Sigmoid colon (tissue), 7 donors: ENCODE measurements at places on chromosomes 6 and 20. TPM values are rescaled to one million over a fixed set of nuclear protein-coding genes. Genes with fewer than 3 reads are reported as not detected.
A peak's percentile ranks its signal among the peaks of the same experiment; 100 is the strongest.

ERVFRD-1 gene
- not detected for total RNA-seq

KCNQ5 gene
- total RNA-seq = 2.1 TPM

NKX2-2 gene
- total RNA-seq = not detected

INSM1 gene
- 0.36 TPM for total RNA-seq

CRISP3 gene
- not detected for total RNA-seq

RIPK1 gene
- total RNA-seq = 19.7 TPM

DNA sequence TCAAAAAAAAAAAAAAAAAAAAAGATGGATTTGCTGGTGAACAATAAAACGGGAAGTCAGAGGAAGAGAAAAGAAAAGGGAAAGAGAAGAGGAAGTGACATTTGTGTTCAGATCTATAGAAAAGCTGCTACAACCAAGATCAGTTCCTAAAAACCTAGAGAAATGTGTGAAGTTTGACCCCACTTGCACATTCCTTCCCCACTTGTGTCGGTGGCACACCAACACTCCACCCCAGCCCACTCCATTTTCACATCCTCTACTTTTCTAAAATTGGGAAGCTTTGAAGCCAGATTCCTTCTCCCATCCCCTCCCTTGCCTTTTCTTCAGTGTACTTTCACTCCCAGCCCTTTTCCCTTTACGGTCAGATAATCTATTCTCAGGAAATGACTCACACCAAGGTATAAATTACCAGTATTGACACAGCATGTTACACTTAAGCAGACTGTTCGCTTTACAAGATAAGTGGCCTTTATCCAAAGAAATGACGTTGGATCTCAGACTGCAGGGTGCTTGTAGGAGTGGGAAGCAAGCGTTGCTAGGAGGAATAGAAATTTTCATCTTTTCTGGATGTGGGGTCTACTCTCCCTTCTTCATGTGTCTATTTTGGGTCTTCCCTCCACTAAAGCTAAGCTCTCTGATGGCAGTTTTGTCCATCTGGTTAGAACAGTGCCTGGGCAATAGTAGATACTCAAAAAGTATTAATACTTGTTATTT lies 92.5 kb upstream of the ADGRF1 start:
- no peak for DNase-seq

- DNase-seq = no peak
Measured at GRCh38 chr6:32298632-32299336, 72.9 kb downstream of the TSBP1 start.

GRCh38 chr6:104955491-104955890 lies 1.4 kb upstream of the LIN28B start:
- no peak for DNase-seq

DNA sequence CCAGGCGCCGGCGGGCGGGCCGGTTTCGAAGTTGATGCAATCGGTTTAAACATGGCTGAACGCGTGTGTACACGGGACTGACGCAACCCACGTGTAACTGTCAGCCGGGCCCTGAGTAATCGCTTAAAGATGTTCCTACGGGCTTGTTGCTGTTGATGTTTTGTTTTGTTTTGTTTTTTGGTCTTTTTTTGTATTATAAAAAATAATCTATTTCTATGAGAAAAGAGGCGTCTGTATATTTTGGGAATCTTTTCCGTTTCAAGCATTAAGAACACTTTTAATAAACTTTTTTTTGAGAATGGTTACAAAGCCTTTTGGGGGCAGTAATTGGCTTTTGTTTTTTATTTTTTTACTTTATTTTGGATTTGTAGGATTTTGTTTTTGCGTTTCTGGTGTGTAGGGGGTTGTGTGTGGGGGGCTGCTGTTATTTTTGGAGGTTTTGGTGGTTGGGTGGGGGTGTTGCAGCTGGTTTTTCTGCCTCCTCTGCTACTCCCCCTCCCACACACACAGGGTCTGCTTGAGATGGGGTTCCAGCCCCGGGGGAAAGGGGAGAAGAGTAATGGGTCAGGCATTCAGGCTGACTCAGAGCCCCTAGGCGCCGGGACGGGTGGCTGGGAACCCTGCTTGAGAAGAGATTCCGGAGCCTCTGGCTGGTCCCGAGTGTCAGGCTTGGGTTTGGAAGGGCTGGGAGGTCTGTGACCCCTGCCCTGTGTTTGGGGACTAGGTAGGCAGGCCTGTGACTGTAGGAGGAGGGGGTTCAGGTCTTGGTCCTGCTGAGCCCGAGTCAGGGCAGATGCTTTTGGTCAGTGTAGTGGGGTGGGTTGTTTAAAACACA lies 2.0 kb downstream of the CEBPB start:
- DNase-seq = peak; percentile 96

- no peak for DNase-seq
Measured at GRCh38 chr6:148593130-148593812, 153.6 kb upstream of the UST start.

GRCh38 chr20:33281550-33282146 lies 1.4 kb upstream of the BPIFB1 start:
- no peak for DNase-seq

DNA sequence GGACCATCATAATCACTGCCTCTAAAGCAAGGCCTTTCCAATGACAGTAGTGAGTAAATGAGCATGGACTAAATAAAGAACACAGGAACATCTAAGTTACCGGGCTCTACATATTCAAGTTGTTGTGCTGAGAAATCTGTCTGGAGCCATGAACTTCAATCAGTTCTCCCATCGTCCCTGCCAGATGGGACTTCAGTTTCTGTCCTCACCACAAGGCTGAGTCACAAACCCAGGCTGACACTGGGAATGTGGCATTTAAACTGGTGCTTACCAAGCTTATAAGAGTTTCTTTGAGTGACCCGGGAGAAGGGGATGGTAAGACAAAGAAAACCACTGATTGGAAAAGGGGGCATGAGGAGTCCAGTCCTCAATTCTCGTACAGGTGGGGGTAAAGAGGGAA lies 497.0 kb downstream of the MAFB start:
- DNase-seq = no peak

- DNase-seq = no peak
Measured at GRCh38 chr6:107323133-107323785, 136.1 kb downstream of the PDSS2 start.

GRCh38 chr6:109238396-109238795 lies 143.1 kb downstream of the CEP57L1 start:
- no peak for DNase-seq

DNA sequence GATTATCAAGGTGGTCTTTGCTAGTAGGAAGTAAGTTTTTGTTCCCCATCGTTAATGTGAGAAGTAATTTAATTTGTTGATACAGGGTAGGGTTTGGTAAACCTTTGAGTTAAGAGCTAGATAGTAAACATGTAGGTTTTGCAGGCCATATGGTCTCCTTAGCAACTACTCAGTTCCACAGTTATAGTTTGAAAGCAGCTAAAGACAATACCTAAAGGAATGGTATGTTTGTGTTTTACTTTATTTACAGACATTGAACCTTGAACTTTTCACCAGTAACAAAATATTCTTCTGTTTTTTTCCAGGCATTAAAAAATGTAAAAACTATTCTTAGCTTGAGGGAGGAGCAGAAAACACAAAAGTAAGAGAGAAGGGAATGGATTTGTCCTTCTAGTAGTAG lies 1.7 kb downstream of the CAP2 start:
- no peak for DNase-seq

GRCh38 chr6:120354452-120355098 lies 979.7 kb downstream of the TBC1D32 start:
- no peak for DNase-seq

DNA sequence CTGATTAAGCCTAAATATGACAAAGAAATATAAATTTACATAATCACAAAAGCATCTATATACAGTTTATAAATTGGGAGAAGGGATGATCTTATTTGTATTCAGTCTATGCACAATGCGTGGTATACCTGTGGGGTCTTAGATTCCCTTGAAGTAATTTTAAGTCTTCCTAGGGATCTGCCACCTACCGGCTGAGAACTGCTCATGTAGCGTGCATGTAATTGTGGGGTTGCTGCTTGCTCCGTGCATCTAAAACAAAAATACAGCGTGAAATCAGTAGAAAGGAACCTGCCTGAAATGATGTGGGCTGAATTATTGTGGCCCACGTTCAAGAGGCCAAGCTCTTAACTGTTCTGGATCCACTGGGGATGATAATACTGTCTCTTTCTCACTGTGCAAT lies 187.3 kb downstream of the MBOAT1 start:
- no peak for DNase-seq

DNA sequence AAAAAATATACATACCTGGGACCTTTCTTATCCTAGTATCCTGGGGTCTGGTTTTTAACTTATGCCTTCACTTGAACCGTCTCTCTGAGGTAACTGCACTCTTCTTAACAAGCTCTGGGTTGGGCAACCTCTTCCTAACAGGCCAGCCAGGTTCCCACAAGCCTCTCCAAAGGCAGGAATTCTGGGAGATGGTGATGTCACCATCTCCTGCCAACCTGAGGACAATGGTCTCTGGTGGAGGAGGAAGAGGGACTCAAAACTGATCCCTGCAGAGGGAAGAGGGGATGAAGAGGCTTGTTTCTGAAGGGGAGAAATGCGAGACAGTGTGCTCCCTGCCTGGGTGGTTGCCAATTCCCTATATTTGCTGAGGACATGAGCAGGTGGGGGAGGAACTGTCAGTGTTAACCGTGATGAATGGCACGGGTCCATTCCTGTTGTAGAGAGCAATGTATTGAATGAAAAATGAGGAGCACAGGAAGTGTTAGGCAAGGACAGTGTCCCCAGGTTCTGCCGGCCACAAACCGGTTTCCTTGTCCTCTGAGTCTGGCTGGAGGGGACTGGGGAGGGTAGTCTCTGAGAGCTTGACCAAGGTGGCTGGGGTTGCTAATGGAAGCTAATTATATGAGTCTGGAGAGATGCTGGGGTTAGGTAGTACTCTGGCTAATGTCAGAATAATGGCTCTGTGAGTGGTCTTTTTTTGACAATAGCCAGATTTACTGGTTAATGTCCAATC lies 95.5 kb downstream of the KCNB1 start:
- peak; percentile 90 for DNase-seq

GRCh38 chr6:118324116-118324515 lies 224.0 kb upstream of the PLN start:
- DNase-seq = no peak

DNA sequence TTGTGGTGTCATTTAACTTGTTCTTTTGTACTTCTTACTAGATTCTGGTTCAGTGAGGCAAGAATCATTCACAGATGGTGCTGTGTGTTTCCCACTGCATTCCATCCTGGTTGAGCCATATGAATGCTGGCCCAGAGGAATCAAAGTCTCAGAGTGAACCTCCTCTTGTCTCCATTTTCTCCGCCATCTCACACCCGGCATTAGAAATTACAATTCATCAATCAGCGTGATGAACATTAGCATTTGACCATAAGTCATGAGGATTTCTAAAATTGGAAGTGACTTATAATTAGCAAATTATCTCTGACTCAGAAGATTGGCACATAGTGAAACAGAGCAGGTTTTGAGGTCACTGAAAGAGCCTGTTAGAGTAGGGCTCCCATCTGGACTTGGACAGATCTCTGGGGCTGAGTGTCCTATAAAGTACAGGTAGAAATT lies 25.2 kb downstream of the TNFAIP3 start:
- no peak for DNase-seq

DNA sequence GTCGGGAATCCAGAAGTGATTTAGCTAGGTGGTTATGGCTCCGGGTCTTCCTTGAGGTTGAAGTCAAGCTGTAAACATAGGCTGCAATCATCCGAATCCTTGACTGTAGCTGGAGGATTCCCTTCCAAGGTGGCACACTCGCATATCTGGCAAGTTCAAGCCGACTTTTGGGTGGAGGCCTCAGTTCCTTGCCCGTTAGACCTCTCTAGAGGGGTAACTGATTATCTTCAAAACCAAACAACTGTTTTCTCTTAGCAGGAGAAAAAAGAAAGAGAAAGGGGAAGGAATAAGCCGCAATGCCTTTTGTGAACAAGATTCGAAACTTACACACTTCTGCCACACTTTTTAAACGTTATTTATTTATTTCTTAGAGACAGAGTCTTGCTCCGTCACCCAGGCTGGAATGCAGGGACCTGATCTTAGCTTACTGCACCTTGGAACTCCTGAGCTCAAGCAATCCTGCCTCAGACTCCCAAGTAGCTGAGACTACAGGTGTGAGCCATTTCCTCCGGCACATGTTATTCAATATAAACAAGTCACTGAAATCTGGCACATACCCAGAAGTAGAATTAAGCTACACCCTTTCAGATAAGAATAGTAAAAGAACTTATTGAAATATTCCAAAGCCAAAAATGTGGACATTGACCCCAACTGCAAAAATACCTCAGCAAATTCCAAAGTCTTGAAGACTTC lies 76.3 kb downstream of the HFE start:
- no peak for DNase-seq
